ENCODE measurements at places on chromosomes 11 and 22.
A peak's percentile ranks its signal among the peaks of the same experiment; 100 is the strongest.

GRCh38 chr22:42080287-42080686, 787 bp downstream of the SMDT1 start:
- DNase-seq = peak; percentile 26

GRCh38 chr11:88484873-88485621, 147.5 kb upstream of the CTSC start:
- peak; percentile 59 for DNase-seq

GRCh38 chr11:74132833-74133232, 38.0 kb downstream of the C2CD3 start:
- no peak for DNase-seq

DNA sequence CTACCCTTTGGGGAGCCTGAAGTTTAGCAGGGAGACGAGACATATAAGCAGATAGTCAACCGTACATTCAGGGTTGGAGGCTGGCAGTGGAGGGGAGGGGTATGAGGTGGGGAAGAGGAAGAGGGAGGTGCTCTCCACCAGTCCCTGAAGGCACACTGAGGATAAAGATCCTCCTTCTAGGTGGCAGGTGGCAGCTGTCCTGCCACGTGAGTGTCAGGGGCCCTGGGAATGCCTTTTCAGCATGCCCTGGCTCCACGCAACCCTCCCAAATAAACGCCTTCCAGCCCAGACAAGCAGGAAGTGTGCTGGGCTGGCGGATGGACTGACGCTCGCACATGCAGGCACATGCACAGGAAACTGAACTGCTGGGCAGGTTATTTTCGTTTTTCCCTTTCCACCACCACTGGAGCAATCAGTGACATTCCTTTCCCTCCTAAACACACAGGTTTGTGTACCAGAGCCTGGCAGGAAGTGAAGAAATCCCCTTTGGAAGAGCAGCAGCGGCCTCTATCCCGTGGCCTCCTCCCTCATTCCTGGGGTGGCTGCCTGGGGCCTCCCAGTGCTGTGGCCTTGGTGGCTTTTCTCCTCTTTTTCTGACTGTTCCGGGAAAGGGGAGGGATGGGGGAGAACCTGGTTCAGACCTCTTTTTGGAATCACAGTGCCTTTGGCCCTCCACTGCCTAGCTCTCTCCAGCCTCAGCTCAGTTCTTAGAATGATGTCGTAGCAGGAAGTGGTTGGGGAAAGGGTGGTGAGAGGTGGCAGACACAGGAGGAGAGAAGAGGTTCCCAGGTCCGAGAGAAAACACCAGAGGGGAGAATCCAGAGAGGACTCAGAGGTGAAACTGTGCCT, 157.0 kb upstream of the TIMP3 start:
- DNase-seq = peak; percentile 52

Measured in renal cortical epithelial cell (primary cell).